NCI-H2171 (cell line): ENCODE measurements at places on chromosomes 3 and 15.
A peak's percentile ranks its signal among the peaks of the same experiment; 100 is the strongest.

- DNase-seq, result no peak
These were observed 25.5 kb downstream of the MGLL start for GRCh38 chr3:127796831-127797150.

- no peak for DNase-seq
These were observed 169.2 kb upstream of the SLC2A2 start for GRCh38 chr3:171195686-171196085.

GRCh38 chr3:69368129-69368741, 17.7 kb downstream of the FRMD4B start:
- DNase-seq, result no peak

DNA sequence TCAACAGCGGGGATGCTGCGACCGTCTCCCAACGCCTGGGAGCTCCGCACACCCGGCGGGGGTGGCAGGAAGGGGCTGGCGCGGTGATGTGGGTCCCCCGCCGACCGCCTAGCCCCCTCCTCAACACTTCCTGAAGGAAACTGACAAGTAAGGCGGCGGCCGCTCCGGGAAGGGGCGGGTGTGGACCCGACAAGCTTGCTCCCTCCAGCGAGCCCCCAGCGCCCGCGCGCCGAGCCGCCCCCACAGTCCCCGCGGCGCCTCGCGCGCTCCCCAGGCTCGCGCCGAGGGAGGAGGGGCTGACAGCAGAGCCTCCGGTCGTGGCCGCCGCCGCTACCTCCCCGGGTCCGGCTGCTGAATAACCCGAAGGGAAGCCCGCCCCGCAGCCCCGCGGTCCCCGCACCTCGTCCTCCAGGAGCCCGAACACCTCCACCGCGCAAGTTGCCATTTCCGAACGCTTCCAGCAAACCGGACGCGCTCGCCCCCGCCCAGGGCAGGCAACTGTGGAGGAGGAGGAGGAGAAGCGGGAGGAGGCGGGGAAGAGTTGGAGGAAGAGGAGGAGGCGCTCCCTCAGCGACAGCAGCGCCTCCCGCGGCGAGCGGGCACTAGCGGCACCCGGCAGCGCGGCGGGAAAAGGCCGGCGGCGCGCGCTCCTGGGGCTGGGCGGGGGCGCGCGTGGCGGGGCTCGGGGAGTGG, at the start of gene NEDD4:
NEDD4 (minus strand) TSS at position 502 of the 693 bp plus-strand sequence; CDS start at position 445, 57 bp downstream.
- peak; percentile 82 for DNase-seq

- DNase-seq, result peak; percentile 21
These were observed 65.1 kb upstream of the LEKR1 start for GRCh38 chr3:156761007-156761406.

DNA sequence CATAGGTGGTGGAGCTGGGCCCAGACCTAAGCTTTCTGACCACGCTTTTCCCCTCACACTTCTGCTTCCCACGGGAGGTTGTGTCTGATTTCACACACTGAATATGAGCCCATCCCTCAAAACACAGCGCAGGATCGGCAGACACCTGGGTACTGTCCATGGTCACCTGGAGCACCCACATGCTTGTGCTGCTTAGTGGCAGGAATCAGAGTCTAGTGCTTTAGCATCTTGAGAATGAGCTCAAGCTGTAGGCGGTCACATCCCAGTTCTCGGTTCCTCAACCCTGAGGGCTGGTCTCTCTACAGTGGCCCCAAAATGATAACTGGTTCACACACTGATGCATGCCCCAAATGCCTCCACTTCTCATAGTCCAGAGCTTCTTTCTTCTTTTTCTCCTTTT, 111.0 kb downstream of the SEMA5B start:
- no peak for DNase-seq

- DNase-seq, result no peak
These were observed 24.0 kb downstream of the OSBPL10 start for GRCh38 chr3:31957106-31957505.

DNA sequence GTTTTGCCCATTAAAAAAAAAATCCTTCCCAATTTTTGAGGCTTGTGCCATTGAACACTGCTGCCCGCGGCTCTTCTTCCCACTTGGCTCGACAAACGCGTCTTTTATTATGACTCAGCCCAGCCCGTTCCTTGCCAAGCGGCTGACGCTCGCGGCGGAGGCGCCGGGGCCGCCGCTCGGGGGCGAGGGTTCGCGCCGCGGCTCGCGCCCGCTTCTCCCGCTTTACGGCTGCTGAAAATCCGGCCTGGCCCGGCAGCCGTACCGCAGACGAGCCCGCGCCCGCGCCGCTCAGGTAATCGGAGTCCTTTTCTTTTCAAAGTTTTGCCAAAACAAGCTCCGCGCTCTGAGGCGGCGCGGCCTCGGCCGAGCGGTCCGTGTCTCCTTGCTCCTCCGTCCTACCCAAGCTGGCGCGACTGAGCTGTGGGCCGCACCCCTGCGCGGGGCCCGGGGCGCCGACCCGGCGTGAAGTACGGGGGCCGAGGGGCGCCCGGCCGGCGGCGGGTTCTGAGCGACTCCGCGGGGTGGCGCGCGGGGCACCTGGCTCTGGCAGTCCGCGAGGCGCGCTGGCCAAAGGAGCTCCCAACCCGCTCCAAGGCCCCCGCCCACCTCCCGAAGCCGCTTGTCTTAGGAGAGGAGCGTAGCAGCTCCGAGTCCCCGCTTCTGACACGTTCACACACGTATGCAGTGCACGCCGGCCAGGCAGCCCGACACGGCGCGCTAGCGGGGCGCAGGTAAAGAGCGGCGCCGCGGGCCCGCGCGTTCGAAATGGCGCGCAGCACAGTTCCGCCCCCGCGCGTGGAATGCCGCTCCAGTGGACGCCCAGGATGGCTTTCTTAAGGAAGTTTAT, 418.2 kb upstream of the NAALADL2 start:
- peak; percentile 93 for DNase-seq

DNA sequence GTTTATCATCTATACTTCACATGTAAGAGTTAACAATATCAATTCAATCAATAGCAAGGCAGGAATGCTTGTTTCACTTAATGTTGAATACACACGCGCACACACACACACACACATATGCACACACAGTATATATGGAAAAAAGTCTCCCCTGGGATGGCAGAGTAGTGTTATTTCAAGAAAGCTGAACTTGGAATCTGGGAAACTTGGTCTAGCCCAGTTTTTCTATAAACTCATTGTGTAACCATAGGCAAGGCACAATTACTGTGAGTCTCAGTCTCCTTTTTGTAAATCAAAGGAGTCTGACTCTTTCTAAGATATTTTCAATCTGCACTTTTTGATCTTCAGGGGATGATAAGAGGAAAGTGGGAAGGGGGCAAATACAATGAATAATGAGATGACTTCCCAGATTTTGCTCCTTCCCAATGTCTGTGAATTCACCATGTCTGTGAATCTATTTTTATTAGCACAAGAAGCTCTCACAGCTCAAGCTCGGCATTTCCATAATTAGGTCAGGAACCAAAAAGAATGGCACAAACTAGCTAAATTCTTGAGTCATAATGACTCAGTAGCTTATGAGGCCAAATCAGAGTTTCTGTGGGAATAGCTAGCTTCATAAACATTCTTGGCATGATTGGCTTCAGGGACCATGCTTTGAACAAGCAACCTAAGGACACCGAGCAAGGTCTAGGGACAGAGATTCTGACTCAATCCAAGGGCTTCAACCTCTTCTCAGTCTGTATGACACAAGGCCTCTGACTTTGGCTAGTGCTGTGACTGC, 227.4 kb upstream of the DCBLD2 start:
- no peak for DNase-seq

DNA sequence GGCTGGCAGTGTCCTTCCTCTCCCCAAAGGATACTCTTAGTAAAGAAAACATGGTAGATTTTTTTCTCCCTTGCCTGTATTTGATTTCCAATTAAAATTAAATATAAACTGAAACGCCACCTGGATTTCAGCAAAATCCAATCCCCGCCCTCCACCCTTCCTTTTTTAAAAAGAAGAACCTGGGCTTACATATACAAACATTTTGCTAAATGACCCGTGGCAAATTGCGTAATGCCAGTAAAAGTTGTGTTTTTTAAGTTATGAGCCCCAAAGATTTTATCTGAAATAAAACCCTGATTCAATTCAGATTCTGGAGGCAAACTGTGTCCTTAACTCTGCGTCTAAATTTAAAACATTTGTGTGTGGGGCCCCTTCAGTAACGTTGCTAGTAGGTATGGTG, 403.0 kb downstream of the FOXP1 start:
- DNase-seq, result no peak

DNA sequence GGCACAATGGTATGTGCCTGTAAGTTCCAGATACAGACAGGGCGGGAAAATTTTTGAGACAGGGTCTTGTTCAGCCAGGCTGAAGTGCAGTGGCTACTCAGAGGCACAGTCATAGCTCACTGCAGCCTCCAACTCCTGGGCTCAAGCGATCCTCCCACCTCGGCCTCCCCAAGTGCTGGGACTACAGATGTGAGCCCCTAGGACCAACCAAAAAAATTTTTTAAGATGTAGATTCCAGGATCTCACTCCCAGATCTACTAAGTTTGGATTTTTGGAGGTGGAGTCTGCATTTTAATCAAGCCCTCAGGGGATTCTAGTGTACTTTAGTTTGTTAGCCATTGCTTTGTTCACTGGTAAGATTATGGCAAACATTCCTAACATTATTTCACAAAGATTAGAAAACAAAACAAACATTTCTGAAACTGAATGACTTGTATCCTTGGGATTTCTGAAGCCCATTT, 2.7 kb downstream of the LIPH start:
- DNase-seq, result no peak

- DNase-seq, result no peak
These were observed 140.7 kb upstream of the TRIM42 start for GRCh38 chr3:140536926-140537726.

DNA sequence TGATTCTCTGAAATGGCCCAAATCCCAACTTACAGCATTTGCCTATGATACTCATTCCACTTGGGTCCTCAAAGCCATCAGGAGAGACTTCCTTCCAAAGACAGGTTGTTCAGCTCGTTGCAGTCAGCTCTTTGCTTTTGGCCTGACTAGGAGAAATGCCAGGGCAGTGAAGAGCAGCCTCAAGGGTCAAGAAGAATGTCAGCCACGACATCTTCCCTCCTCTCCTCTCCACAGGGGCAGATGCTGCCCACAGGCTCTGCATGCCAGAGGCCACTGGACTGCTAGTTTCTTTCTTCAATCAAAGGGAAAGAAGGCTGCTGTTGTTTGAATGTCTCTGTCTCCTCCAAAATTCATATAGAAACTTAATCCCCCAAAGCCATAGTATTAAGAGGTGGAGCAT, 201.7 kb upstream of the PFN2 start:
- no peak for DNase-seq

GRCh38 chr3:51934991-51935885, 6.5 kb downstream of the RRP9 start:
- no peak for DNase-seq

- DNase-seq, result peak; percentile 29
These were observed 18.8 kb downstream of the BCL2L10 start for GRCh38 chr15:52093539-52094510.

GRCh38 chr3:39474126-39474515, 6.6 kb downstream of the MOBP start:
- no peak for DNase-seq

DNA sequence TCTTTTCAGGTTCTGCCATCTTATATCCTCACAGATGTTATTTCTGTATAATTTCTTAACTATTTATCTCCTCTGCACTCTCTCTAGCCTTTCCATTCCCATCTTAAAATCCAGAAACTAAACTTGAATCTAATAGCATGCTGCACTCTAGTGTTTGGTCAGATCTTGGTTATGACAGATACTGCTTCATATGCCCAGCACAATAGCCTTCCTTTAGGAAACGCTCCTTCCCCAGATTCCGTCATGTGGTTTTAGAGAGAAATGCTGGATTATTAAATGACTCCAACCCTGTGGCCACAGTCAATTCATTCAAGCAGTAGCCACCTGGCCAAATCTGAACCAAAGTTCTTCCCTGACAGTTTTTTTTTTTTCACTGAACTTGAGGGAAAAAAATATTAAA, 19.4 kb downstream of the RASGRP1 start:
- DNase-seq, result no peak

GRCh38 chr3:38229036-38229435, 36.6 kb upstream of the SLC22A13 start:
- no peak for DNase-seq

DNA sequence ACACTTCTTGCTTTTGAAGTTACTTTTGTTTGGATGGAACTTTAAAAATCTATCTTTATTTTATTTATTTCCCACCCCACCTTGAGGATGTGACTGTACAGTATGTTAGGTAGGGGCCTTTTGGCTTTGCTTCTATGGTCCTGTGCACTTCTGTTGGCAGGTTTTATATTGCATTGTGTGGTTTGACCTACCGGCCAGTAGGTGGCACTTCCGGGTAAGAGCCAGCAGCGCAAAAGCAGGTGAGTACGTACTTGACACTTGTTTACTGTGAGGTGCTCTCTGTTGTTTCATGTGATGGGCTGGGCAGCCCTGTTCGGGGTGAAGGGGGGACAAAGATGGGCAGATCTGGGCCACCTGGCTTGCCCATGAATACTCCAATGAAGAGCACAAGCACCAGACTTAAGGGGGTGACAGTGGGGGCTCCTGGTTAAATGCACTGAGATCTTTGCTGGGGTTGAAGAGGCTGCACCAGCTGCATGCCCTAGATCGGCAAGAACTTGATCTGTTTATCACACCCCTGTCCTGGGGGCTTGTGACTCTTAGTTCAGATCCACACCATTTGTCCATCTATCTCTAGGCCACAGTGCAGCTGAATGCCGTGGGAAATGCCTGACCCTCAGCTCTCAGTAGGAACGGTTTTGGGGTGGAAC, 131.6 kb downstream of the NLGN1 start:
- peak; percentile 40 for DNase-seq

GRCh38 chr3:46258525-46258924, 16.3 kb downstream of the CCR3 start:
- no peak for DNase-seq

DNA sequence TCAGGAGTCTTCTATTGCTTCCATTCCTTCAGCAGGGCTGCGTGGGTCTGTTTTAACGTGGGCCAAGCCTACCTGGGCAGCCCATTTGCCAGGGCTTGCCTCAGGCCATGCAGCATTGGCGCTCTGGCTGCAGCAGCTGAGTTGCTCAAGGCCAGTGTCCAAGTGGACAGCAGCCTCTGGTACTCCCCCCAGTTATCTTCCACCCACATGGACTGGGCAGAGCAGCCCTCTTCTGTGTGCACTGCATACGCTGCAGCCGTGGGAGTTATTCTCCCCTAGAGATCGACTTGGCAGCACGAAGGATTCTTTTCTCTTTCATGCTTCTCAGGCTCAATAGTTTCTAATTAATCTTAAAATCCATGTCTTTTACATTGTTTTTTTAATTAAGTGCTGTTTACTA, 6.9 kb upstream of the CAPN3 start:
- no peak for DNase-seq

DNA sequence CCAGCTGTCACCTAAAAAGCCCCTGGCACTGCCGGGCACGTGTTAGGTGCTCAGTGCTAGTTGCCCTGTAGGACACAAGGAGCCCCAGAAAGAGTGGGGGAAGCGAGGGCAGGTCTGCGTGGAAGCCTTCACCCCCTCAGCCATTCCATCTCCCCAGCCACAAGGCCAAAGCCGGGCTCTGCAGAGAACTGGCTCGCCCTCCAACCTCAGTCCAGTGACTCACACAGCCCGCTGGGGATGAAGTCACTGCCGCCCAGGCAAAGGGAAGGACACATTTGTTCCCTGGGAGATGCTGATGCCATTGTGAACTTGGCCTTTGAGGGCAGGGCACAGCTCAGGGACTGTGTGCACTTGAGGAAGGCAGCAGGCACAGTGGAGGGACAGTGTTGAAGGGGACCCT, 48.1 kb downstream of the IQSEC1 start:
- no peak for DNase-seq

GRCh38 chr3:179668429-179668828, 15.6 kb downstream of the USP13 start:
- no peak for DNase-seq

GRCh38 chr3:17288839-17289399, 404.2 kb downstream of the PLCL2 start:
- no peak for DNase-seq
